Activated naive CD4-positive, alpha-beta T cell (primary cell): ENCODE measurements at places on chromosomes 6 and 20.

- no peak for DNase-seq
Observed at GRCh38 chr6:136752554-136752953, 39.7 kb downstream of the MAP3K5 start.

DNA sequence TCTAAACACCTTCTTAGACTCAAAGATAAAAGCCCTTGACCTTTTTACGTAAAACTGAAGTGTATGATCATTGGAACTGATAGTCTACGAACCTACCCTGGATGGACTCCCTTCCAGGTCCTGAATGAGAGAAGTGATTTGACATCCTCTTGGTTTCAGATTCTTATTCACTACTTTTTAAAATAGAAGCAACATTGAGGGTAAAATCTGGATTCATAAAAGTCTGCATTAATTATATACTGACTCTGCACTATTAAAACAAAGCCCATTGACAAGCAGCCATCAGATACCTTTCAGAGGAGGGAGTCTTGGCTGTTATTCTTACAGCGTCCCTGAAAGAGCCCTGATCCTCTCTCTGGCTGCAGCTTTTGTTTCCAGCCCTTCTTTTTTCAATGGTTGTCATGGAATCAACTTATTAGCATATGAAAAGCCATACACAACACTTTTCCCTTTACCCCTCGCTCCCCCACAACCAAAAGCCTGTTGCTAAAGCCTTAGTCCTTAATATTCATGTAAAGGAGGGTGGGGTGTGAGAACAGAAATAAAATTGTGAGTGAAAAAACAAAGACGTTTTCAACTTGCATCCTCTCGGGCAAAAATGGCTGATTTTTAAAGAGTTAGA, 270.0 kb upstream of the MARCKS start:
- no peak for DNase-seq

DNA sequence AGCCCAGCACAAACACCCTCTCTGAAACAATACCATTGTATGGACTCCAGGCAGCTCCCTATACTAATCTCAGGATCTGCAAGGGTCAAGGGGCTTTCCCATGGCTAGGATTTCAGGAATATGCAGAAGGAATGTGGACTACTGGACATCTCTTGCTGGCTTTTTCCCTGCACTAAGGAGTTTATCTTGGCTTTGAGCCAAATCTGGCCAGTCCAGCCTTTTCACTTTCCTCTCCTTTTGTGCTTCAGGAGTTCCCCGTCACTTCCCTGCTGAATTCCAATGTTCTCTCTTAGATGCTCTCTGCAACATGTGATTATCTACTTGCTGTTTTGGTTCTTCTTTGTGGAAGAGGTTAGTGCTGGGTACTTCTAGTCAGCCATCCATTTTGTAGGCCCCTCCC, 568.2 kb downstream of the HDGFL1 start:
- no peak for DNase-seq

GRCh38 chr20:35510951-35511735, 18.3 kb downstream of the C20orf173 start:
- no peak for DNase-seq

DNA sequence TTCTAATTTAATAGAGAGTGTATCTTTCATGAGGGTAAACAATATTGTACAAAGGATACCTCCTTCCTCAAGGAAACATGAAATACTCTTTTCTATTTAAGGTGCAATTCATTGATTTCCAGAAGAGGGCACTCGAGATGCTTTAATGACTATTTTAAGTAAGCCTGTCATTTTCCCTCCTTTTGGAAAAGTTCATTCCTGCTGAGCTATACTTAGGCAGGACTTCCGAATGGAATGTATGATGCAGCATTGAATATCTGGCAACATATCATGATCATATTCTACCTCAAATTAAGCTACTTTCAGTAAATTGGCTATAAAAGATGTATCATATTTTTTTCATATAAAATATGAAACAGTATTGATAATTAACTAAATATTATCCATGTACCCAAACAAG, 5.0 kb downstream of the DST start:
- no peak for DNase-seq

GRCh38 chr6:30722280-30723112, 2.3 kb downstream of the TUBB start:
- DNase-seq: peak; percentile 76

GRCh38 chr6:41874741-41875140, 20.4 kb downstream of the USP49 start:
- DNase-seq: no peak

- DNase-seq: no peak
Observed at GRCh38 chr6:35968821-35969220, 47.9 kb upstream of the SRPK1 start.

DNA sequence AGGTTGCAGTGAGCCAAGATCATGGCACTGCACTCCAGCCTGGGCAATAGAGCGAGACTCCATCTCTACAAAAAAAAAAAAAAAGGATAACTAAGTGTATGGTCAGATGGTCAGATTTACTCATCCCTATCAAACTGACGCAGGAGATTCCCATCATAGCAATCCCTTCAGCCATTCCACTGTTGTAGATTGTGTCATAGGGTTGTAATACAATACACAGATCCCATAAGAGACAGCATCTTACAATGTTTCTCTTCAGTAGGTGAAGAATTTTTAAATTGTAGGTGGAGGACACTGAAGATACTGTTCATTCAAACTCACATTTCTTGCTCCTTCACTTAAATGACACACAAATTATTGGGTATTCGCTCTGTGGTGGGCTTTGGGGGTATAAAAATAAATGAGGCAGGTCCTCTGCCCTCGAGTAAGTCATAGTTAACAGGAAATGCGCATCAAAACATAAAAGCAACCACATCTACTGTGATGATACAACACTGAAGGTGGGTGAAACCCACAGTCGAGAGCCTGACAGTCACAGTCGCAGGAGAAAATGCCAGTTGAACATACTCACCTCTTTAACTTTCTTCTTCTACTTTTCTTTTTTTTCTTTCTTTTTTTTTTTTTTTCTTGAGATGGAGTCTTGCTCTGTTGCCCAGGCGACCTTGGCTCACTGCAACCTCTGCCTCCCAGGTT, 205.5 kb downstream of the ZNF217 start:
- DNase-seq: peak; percentile 16

DNA sequence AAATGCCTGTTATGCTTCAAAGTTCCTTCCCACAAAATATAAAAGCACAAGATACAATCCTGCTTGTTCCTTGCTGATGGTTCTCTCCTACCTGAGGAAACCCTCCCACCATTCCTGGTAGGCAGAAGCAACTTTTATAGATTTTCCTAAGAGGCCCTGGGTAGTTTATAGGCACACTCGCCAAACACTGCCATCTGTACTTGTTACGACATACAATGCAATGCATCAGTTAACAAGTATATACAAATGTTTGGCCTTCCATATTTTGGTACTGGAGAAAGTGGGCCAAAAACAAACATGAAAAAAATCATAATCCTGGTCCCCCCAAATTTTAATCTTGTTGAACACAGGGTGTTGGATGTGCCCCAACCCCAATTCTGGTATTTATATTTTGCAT, 16.6 kb downstream of the MCM9 start:
- DNase-seq: no peak

DNA sequence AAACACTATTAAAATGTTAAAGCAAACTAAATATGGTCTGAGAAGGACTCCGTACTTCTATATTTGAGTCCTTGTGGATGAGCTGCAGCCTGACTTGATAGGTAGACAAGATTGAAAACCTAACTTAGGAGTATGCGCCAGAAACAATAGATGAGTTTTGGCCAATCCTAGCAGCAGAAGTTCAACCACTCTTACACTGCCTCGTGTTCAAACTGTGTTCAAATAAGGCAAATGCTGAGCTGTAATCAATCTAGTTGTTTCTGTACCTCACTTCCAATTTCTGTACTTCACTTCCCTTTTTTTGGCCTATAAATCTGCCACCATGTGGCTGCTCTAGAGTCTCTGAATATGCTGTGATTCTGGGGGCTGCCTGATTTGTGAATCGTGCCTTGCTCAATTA, 13.2 kb upstream of the SERINC1 start:
- no peak for DNase-seq

DNA sequence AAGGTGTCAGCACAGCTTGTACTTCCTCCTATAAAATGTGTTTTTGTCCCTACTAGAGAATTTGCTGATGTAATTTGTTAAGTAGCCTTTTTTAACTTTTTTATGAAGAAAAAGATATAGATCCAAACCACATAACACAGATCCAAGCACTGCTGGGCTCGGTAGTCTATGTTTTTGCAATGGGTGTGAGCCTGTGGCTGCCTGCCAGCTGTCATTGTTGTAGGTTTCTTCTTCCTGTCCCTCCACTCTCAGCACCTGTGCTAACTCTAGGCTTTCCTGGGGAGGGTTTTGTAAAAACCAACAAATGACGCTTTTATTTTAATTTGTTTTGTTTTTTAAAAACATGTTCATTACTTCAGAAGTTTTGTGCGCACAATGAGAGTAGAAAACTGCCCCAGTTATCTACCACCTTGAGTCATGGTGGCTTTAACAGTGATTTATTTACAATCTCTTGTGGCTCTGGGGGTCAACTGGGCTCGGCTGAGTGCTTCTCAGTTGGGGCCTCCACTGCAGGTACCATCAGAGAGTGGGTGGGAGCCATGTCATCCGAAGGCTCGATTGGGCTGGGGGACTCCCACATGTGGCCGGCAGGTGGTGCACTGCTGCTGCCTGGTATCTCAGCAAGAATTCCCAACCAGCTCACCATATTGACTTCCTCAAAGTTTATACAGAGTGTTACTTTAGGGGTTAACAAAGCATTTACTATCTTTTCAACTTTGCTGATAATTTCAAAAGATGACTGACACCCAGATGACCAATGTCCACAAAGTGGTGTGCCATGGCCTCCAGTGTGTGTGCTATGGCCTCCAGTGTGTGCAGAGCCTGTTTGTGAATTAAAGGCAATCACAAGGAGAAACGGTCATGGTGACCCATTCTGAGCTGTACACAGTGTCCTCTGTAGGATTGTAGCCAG, 3.0 kb upstream of the CCR6 start:
- no peak for DNase-seq

- DNase-seq: no peak
Observed at GRCh38 chr20:56428410-56428809, 16.4 kb downstream of the CASS4 start.

- DNase-seq: no peak
Observed at GRCh38 chr6:704046-704445, 11.1 kb upstream of the EXOC2 start.

DNA sequence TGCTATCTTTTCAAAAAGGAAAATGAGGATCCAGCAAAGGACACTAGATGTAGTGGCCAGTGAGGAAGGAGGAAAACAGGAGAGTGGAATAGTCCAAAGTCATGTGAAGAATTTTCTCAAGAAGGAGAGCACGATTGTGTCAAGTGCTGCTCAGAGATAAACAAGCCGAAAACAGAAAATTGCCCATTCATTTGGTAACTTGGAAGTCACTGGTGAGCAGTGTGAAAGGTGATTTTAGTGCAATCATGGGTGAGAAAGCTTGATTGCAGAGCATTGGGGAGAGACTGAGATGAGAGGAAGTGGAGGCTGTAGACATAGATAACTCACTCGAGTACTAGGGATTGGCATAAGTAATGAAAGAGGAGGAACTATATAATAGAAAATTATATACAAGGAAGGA, 26.0 kb upstream of the PRDM1 start:
- no peak for DNase-seq

DNA sequence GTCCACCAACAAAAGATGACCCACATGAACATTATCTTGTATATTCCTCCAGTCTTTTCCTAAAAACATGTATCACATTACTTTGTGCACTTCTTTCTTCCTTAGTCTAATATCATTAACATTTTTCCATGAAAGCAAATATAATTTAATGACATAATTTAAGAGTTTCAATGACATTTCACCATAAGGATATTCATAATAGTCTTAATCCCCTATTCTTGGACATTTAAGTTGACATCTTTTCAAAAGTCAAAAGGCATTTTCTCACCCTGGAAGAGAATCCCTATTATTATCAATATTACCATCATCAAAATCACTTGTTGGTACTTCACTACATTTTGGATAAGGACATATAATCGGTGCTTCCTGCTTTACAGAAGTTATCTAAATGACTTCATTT, 31.3 kb downstream of the EPHA7 start:
- DNase-seq: no peak
